ENCODE measurements at places on chromosomes 7 and 10.

DNA sequence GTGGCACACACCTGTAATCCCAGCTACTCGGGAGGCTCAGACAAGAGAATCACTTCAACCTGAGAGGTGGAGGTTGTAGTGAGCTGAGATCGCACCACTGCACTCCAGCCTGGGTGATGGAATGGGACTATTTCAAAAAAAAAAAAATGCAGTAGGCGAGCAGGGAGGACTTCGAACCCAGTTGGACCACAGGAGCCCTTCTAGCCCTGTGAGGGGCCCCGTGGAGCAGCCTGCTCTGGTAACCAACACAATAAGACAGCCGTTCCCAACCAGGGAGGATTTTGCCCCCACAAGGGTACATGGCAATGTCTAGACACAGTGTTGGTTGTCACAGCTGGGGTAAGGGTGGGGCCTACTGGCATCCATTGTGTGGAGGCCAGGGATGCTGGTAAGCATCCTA, 63.9 kb upstream of the BTBD16 start:
- DNase-seq: no peak

DNA sequence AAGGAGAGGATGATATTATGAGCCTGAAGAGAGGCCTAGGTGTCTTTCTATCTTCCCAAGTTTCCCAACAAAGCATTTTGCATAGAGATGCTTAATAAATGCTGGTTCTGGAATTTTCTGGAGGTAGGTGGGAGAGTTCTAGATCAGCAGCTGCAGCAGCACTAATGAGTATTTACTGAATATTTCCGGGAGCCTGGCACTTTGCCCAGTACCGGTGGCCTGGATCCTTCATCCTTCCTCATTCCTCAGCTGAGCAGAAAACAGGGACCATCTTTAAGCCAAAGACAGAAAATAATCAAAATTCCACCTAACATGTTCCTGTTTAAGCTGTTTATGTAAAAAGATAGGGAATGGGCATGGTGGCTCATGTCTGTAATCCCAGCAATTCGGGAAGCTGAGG, 813.2 kb upstream of the AUTS2 start:
- DNase-seq: no peak

DNA sequence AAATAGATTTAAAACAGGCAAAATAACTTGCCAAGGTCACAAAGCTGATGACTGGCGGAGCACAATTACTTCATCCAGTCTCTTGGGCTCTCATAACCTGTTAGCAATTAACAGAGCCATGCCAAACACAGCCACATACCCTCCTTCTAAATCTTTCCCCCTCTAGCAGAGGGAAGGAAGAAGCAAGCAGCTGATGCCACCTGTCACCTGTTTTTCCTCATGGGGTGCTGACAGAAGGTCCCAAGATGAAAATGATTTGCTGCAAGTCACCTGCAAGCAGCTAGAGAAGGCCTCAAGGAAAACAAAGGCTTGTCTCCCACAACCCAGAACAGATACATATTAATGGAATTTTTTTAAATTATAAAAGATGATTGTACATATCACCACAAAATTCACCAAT, 117.8 kb downstream of the GFRA1 start:
- no peak for DNase-seq

DNA sequence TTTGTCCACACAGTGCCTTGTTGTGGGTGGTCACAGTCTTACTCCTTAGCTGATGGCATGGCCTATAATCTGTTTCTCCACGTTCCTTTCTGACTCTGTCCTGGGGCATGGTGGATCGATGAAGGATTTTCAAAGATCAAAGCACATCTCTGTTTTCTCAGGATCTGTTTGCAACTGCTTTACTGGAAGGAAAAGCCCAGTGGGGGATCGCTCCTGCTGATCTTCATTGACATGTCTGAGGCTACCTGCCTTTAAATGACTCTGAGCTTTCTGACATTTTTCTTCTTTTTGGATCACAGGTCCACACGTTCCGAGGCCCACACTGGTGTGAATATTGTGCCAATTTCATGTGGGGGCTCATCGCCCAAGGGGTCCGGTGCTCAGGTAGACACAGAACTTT, 68.0 kb upstream of the PRR15 start:
- DNase-seq: no peak

DNA sequence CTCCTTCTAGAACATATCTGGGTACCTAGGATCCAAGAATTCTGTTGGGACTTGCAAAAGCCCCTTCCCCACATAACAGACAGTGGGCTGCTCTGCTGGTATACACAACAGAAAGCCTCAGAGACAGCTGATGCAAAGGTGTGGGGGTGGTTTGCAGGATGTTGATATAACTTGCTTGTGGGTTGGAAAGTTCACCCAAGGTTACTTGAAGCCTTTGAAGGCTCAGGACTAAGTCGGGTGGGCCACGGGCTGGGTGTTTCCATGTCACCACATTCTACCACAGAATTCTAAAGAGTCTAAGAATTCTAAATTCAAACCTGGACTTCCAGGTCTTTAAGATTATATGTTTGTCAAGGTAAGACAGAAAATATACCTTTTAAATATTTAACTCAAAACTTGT, 7.4 kb upstream of the NRCAM start:
- no peak for DNase-seq

Measured in NCI-H460 (cell line).